Naive thymus-derived CD8-positive, alpha-beta T cell (primary cell): ENCODE measurements at places on chromosomes 5 and 9.

GRCh38 chr9:121437891-121438290 lies 61.8 kb downstream of the GGTA1 start:
- H3K36me3 ChIP-seq: no peaks in the 10 kb centered on the region
- H3K4me3 ChIP-seq: no peak overlapping the region
- H3K4me1 ChIP-seq: no peaks in the 10 kb centered on the region
- H3K27me3 ChIP-seq: peaks cover 1% of the 10 kb centered on the region
- DNase-seq: no peak

DNA sequence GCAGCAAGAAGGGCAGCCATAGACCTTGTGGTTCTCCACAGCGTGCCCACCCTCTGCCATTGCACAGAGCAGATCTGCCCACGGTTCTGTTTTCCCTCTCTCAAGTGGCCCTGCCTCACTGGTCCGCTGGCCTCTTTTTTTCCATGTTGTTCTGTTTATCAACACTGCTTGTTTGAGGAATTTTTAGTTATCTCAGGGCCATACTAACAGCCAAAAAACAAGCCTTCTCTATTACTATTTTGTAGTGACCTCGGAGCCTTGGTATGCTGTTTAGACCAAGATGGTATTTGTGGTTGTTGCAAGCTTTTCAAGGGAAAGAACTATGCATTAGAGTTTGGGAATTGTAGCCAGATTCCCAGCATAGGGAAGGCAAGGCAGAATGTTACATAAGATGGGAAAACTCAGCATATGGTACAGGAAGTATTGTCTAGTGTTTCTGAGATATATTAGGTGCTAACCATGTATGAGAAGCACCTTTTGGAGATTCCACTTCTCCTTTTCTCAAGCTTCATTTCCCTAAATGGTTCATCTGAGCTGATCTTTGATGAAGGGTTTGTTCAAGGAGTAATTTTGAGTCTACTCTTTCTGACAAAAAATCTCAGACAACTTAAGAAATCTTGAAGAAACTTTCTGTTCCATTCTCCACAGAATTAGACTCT lies 54.3 kb downstream of the NUP214 start:
- H3K27ac ChIP-seq: no peak overlapping the region
- no peak overlapping the region for H3K4me3 ChIP-seq
- peaks cover 15% of the 10 kb centered on the region for H3K4me1 ChIP-seq
- no peak for DNase-seq
- peaks cover 13% of the 10 kb centered on the region for H3K36me3 ChIP-seq

DNA sequence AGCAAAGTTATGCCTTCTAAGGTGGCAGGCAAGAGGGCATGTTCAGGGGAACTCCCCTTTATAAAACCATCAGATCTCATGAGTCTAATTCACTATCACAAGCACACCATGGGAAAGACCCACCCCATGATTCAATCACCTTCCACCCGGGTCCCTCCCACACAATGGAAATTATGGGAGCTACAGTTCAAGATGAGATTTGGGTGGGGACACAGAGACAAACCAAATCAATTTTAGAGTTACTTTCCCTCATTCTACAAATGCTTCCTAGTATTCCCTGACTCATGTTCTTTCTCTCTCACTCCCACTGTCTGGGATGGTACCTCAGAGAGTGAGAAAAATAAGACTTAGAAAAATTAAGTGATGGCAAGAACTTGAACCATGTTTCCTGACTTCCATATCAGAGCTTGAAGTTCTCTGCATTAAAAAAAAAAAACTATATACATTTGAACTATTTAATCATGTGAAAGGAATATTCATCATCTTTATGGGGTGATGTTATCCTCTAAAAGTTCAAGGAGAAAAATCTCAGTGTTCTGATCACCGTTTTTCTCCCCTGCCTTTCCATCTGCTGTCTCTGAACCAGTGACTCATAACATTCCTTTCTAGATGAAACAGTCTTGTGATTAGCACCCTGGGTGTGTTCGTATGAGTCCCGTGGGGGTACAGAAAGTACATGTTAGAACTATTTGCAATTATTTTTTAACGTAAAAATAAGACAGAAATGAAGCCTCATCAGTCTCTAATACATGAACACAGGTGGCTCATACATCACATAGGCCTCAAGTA lies 282.9 kb downstream of the SLF1 start:
- no peaks in the 10 kb centered on the region for H3K36me3 ChIP-seq
- no peaks in the 10 kb centered on the region for H3K27me3 ChIP-seq
- H3K4me1 ChIP-seq: no peaks in the 10 kb centered on the region
- no peak for DNase-seq
- no peak overlapping the region for H3K4me3 ChIP-seq

- H3K36me3 ChIP-seq: no peaks in the 10 kb centered on the region
- no peaks in the 10 kb centered on the region for H3K27me3 ChIP-seq
- no peak overlapping the region for H3K4me3 ChIP-seq
- H3K27ac ChIP-seq: no peak overlapping the region
These were observed 75.5 kb upstream of the BOD1 start for GRCh38 chr5:173691931-173692330.

DNA sequence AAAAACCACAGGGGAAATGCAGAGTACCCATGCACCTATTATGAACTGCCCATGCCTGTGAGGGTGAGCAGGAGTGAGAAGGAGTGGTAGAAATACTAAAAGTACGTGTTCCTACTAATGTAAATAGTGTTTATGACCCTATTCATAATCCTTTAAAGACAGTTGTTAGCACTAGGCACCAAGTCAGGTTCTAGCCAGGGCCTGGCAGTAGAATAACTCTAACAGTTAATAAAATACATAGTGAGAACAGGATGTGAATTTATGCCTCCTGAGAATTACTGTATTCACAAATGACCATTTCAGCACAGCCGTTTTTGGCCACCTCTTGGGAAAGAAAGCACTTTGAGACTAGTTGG lies 103.2 kb upstream of the TARS1 start:
- H3K27me3 ChIP-seq: peaks cover 5% of the 10 kb centered on the region
- H3K4me1 ChIP-seq: no peaks in the 10 kb centered on the region
- H3K36me3 ChIP-seq: no peaks in the 10 kb centered on the region
- no peak overlapping the region for H3K4me3 ChIP-seq
- H3K27ac ChIP-seq: no peak overlapping the region

DNA sequence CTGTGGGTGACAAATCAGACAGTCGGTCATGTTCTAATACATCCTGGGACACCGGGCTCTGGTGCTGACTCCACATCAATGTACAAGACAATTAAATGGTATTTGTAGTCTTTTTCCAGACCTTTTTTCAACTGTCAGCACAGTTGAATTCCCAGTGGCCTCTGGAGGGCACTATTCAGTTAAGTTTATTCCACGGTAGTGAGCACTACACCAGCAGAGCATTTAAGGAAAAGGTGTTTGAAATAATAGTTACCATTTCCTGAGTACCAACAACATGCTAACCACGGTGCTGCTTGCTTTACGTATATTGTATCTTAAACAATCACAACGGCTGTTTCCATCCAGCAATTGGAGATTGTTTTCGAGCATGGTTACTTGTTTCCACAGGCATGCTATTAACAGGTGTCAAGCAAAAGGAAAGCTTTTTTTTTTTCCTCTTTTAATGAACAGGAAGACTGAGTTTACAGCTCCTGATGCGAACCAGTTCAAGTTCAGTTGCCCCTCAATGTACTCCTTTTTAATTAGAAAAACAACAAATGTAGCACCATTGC lies 186.7 kb downstream of the PDZD2 start:
- peaks cover 3% of the 10 kb centered on the region for H3K27me3 ChIP-seq
- peaks cover 10% of the 10 kb centered on the region for H3K36me3 ChIP-seq
- H3K4me3 ChIP-seq: peak overlapping the region; percentile 68
- peak overlapping the region; percentile 53 for H3K27ac ChIP-seq

- no peak overlapping the region for H3K27ac ChIP-seq
- no peak for DNase-seq
- no peaks in the 10 kb centered on the region for H3K4me1 ChIP-seq
- no peak overlapping the region for H3K4me3 ChIP-seq
- no peaks in the 10 kb centered on the region for H3K27me3 ChIP-seq
These were observed 724.0 kb upstream of the ZNF608 start for GRCh38 chr5:125470280-125470902.

GRCh38 chr5:54049144-54049543 lies 261.2 kb downstream of the ARL15 start:
- no peak overlapping the region for H3K4me3 ChIP-seq
- no peak for DNase-seq

DNA sequence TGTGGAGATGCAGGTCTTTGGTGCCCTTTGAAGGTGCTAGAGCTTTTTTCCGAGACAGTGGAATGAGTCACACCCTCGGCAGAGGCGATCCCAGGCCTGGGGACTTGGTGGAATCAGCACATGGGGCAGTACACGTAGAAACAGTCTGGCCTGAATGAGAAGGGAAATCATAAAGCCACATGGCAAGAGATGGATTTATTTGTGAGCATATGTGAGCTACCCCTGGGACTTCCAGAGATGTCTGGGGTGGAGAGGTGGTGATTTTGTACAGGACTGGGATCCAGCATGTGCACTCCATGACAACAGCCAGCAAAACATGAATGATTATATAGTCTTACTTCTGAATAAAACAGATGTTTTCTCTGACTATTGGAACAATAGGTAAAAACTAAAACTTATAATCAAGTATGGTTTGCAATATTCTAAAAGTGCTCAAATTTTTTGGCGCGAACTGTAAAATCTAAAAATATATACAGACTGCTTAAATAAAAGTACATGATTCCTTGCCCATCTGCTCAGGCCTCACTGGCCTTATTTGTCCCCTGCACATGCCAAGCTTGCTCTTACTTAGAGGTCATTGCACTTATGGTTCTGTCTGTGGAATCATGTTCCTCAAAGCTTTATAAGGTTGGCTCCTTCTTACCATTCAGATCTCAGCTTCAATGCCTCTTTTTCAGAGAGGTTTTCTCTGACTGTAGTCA lies 54.7 kb upstream of the SMARCA2 start:
- H3K4me1 ChIP-seq: no peaks in the 10 kb centered on the region
- H3K4me3 ChIP-seq: no peak overlapping the region
- peaks cover under 1% of the 10 kb centered on the region for H3K27me3 ChIP-seq
